ACHN (cell line): ENCODE measurements at places on chromosomes 12 and 14.

- no peak for DNase-seq
Measured at GRCh38 chr12:43516045-43516444, 36.0 kb downstream of the ADAMTS20 start.

DNA sequence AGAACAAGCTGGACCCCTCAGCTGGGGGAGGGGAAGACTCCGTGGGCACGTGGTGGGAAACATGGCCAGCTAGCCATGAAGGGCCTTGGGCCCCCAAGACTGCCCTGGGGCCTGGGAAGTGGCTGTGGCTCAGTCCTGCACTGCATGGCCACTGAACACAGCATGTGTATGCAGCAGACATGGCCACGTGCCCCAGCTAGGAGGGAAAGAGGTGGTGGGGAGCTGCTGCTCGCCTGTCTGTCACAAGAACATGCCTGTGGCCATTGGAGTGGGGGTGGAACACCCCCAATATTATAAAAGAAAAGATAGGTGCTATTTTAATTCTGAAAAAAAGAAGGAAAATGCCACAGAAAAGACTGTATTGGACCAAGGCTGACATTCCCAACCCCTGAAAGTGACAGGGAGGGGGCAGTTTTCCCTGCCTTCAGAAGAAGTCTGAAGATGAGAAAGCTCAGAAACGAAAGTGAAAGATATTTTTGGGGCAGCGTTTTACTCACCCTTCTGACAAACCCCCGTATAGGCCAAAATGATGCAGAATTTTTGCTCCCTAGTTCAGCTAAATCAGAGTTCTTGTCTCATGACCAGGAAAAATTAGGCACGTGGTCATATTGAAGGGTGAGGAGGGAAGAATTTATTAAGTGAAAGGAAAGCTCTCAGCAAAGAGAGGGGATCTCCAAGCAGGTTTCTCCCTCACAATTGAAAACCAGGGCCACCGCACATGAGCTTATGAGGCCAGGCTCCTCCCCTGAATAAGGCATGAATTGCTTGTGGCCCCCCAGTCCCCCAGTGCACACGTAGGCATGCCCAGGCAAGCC, 35.2 kb upstream of the PCNX1 start:
- no peak for DNase-seq

GRCh38 chr12:130879781-130880389, 8.0 kb downstream of the RAN start:
- DNase-seq = no peak

DNA sequence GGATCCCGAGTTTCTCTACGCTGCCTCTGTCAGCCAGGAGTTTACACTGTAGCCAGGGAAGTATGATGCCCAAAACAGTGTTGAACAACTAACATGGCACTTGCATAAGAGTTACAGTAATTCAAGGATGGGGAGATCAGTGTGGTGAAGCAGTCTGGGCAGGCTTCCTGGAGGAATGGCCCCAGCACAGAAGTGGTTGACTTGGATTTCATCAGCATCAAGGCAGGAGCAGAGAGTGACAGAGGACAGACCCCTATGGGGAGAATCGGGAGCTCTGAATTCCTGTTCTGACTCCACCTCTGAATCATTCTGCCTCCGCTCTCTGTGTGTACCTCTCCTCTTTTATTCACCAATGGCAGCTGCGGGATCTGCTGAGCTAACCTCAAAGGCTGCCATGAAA, 124.5 kb downstream of the KCNA5 start:
- DNase-seq = no peak

DNA sequence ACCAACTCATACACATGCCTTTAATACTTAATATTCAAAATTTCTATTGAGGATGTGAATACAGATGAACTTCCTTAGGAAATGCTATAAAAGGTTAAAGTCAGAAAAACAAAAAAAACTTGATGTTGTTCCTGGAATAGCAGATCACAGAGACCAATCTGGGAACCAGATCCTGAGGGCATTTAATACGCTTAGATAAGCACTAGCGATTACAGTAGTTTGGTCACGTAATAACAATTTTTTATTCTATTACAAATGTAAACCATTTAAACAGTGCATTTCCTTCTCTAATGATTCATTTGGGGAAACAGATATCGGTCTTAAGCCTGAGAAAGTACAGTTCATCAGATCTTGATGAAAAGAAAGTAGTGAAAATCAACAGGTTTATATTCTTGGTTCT, 30.8 kb upstream of the ABCC9 start:
- no peak for DNase-seq

GRCh38 chr12:120978296-120979219, at the start of gene HNF1A:
Gene HNF1A, plus strand, starts transcription at chr12:120978543. Its CDS starts 226 bp downstream, at chr12:120978769.
- DNase-seq = peak; percentile 39

GRCh38 chr14:88492272-88493089, 62.3 kb downstream of the PTPN21 start:
- DNase-seq = peak; percentile 68

- DNase-seq = no peak
Measured at GRCh38 chr12:55906056-55906455, 21.6 kb downstream of the PYM1 start.

- no peak for DNase-seq
Measured at GRCh38 chr14:98853063-98853729, 418.8 kb downstream of the BCL11B start.

- DNase-seq = peak; percentile 19
Measured at GRCh38 chr12:74963867-74964331, 245.7 kb downstream of the KCNC2 start.

GRCh38 chr14:80942191-80942600, 658 bp upstream of the CEP128 start:
- DNase-seq = no peak

GRCh38 chr12:14171106-14171505, 189.7 kb upstream of the GRIN2B start:
- no peak for DNase-seq

- DNase-seq = no peak
Measured at GRCh38 chr12:32617534-32617933, 61.6 kb upstream of the DNM1L start.

DNA sequence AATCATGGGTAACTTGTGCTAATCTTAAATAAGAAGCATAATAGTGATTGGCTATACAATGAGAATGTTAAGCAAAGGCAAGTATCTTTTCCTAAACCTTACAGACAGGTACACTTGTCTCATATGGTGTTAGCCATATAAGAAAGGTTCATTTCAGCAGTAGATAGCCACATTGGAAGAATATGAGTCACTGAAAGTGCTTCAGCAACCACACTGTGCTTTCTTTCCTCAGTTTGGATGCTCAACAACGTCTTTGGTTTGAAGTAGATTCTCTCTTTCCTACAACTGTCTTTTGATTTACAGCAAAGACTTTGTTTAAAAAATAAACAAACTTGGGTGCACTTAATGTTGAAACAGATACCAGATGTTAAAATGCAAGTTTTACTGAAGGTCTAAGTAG, 8.9 kb downstream of the DDHD1 start:
- DNase-seq = no peak

DNA sequence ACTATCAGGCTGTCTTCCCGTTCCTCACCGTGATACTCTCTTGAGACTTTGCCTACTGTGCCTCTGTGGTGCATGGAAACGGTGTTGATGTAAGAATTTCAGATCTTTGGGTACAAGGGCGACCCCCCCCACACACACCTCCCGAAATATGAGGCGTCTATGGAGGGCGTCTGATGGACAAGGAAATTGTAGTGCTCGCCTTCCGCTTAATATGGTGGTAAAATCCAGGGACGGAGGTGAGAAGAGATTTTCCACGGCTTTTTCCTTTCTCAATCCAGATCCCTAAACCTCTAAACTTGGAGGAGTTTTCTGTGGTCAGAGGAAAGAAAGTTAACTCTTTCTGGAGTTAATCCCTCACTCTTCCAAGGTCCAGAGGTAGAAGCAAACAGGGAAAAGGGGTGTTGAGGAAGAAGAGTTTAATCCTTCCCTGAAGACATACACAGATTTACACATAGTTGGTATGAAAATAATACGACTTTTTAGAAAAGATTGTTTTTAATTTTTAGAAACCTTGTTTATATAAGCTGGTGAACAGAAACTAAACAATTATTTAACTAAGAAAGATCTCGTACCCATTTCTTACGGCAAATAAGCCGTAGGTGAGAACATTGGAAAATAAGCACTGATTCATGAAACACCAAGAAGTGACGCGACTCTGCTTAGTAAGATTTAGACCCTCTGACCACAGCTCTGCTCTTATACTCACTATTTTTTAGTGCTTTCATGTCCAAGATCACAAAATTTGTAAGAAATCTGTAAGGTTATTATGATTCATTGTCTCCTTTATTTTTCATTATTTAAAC, 23.1 kb upstream of the RNASE12 start:
- peak; percentile 25 for DNase-seq

- no peak for DNase-seq
Measured at GRCh38 chr12:93990832-93991803, 157.3 kb upstream of the PLXNC1 start.

DNA sequence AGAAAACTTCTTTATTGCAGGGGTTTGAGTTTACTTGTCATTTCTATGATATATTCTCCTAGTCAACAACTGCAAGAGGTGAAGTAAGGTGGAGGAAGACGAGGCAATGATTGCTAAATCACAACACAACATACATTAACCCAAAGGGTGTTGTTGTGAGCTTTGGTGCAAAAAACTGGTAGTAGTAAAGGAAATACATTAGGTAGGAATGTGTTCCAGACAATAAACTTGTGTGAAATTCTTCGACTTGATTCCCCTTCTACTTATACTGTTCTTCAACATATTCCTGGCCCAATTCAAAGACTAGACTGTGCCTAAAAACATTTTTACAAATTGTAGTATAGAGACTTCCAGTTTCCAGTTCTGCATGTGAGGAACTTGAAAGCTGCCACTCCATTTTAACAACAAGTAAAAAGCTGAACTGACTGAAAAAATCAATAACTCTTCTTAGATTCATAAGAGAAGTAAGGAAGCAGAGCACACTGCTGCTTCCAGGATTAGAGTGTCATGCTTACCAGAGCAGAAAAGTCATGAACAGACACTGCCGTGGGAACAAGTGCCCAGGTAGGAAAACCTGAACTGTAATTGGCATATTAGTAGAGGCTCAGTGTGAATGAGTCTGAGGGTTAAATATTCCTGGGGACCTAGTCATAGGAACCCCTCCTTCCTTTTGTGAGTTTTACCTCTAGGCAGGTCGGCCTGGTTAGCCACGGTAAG, 22.2 kb downstream of the COX8C start:
- no peak for DNase-seq

- DNase-seq = no peak
Measured at GRCh38 chr14:104250175-104250574, 111.8 kb downstream of the KIF26A start.

GRCh38 chr12:92108651-92109050, 37.0 kb downstream of the BTG1 start:
- DNase-seq = no peak

DNA sequence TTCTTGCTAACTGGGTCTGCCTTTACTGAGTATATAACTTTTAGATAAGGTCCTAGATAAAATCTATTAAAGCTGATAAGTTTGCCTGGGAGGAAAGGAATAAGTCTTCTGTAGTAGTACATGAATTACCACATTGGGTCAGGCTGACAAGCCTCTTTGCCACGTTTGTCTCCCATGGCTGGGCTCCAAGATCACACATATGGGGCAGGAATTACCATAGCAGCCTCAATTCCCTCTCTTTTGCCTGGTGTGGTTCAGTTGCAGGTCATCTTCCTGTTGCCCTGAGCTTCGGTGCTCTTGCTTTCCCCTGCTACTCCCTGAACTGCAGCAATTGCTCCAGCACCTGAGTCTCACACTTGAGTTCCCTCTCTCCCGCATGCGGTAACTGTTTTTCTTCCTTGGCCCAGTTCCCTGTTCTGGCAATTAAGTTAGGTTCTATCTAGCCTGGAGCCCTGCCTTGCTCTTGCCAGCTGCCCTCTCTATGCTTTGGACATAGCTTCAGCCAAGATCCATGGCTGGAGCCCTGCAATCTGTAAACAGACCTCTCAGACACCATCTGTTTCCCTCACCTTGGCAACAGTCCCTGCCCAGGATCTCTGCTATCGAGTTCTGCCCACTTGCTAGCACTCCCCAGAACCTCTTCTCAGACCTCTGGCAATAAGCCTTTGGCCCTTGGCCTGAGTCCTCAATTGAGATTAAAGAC, 5.8 kb upstream of the GLT8D2 start:
- DNase-seq = no peak

GRCh38 chr14:62956413-62956812, 88.8 kb downstream of the KCNH5 start:
- no peak for DNase-seq

GRCh38 chr14:74085828-74086227, 1.1 kb downstream of the LIN52 start:
- no peak for DNase-seq

GRCh38 chr14:84084056-84084630, 1445.8 kb upstream of the FLRT2 start:
- DNase-seq = no peak

GRCh38 chr14:90658541-90658967, 157.7 kb downstream of the TTC7B start:
- no peak for DNase-seq

- no peak for DNase-seq
Measured at GRCh38 chr14:99736603-99737371, 52.7 kb downstream of the CYP46A1 start.

GRCh38 chr14:30993071-30993470, 32.4 kb upstream of the AP4S1 start:
- DNase-seq = no peak

GRCh38 chr12:25959071-25959961, 834 bp downstream of the RASSF8 start:
- peak; percentile 87 for DNase-seq

DNA sequence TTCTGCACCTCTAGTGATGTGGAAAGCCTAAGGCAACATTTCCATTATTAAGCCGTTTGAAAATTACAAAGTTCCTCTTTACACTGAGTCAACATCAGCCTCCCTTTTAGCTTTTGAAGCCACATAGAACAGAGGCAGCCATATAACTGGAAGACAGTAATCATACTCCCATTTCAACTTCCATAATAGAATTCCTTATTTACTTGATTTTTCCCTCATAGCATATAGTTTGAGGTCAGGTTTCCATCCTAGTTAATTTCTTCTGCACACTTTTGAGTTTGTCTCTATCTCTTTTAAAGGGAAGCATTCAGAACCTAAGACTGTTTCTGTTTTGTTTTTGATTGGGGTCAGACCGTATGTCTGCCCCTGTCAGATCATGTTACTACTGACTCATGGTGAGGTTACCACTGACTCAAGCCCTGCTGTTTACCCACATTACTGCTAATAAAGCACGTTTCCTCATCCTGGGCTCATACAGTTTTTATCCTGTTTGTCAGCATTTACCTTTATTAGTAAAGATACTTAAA, 161.0 kb downstream of the SLC38A4 start:
- DNase-seq = peak; percentile 72

GRCh38 chr14:21476523-21476924, 235 bp downstream of the RAB2B start:
- DNase-seq = peak; percentile 78

DNA sequence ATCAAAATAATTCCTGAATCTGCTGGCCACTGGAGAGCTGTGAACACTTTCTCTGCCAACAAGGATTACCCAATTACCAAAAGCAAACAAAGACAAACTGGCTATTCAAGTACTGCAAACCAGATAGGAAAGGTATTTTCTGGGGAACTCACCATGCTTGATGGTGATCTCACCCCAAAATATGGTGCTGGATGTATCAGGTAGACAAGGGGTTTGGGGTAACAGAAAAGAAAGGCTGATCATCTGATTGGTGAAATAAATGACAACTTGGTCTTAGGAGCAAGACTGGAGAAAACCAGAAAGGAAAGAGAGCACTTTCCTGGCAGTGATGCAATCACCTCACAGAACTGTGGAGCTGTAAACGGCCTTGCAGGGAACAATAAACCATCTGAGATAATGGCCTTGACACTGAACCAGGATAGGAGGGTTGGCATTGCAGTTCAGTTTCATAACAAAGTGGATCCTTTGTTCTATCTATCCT, 31.0 kb upstream of the NPFF start:
- DNase-seq = no peak

GRCh38 chr12:89783359-89784060, 74.9 kb upstream of the ATP2B1 start:
- no peak for DNase-seq
